ENCODE measurements at places on chromosomes 13 and 19.

- DNase-seq, result no peak
These were observed 14.8 kb downstream of the ZAR1L start for GRCh38 chr13:32300406-32300805.

DNA sequence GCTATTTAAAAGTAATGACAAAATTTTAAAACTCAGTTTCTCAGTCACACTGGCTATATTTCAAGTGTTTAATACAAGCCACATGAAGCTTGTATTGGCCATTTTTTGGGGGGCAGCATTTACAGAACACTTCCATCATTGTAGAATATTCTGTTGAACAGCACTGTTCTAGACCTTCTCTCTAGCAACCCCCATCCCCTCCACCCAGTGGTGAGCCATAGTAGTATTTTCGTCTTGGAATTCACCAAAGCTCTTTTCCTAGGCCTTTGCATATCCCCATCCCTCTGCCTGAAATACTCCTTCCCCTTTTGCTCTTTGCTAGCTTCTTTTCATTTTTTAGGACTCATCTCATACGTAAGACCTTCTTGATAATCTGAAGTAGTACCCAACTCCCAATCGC lies 99.5 kb downstream of the ZC3H13 start:
- DNase-seq, result no peak

- DNase-seq, result no peak
These were observed 65.8 kb upstream of the ZNF91 start for GRCh38 chr19:23461120-23461519.

- DNase-seq, result no peak
These were observed 26.1 kb upstream of the OR1M1 start for GRCh38 chr19:9060564-9061340.

GRCh38 chr13:18952225-18953016 lies 229.2 kb downstream of the TUBA3C start:
- DNase-seq, result no peak

DNA sequence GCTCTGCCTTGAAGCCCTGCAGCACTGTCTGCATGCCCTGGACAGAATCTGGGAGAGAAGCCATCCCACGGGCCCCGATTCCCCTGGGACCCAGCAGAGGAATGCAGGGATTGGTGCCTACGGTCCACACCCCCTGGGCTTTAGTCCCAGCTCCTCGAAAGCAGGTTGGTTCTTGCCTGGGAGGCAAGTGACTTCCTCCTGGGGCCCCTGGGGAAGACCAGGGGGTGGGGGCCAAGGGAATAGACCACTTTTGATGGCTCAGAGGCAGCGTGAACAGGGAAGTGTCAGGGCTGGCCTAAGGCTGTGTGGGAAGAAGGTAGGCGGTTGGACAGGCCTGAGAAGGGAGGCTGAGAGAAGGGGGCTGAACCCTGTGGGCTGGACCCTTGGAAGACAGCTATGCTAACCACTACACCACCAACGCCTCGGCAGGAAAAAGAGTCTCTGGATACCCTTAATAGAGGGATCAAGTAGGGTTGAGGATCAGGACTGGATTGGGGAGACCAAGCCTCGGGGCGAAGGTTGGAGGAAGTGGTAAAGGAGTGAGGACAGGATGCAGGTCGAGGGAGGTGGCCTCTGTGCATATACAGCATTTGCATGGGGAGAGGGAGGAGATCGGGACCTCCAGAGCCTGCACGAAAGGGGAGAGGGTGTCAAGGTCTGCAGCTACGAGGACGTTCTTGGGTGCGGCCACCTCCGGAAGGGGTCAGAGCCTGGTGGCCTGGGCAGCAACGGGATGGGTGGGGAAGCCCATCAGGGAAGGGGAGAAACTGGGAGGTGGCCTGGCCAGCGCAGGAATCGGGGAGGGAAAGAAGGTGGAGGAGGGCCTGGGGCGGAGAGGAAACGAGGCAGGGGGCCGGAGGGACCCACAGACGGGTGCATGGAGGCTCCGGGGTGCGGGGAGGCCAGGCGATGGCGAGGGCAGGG lies 709 bp downstream of the DPP9 start:
- no peak for DNase-seq

- DNase-seq, result no peak
These were observed 149.1 kb downstream of the KDM4B start for GRCh38 chr19:5118026-5118425.

- no peak for DNase-seq
These were observed 22.2 kb upstream of the SIAH3 start for GRCh38 chr13:45873491-45874325.

- DNase-seq, result no peak
These were observed 6.0 kb downstream of the AKAP8L start for GRCh38 chr19:15412832-15413231.

DNA sequence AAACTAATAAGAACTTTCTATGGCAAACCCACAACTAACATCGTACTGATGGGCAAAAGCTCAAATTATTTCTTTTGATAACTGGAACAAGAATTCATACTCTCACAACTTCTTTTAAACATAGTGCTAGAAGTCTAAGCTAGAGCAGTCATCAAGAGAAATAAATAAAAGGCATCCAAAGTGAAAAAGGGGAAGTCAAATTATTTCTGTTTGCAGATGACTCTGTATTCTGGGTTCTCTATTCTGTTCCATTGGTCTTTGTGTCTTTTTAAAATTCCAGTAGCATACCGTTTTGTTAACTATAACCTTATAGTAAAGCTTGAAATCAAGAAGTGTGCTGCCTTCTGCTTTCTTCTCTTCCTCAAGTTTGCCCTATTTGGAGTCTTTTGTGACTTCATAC lies 1215.9 kb downstream of the UQCRFS1 start:
- no peak for DNase-seq

GRCh38 chr19:13764821-13765394 lies 586 bp downstream of the MRI1 start:
- DNase-seq, result no peak

GRCh38 chr13:107421028-107421427 lies 794.3 kb downstream of the LIG4 start:
- DNase-seq, result no peak

DNA sequence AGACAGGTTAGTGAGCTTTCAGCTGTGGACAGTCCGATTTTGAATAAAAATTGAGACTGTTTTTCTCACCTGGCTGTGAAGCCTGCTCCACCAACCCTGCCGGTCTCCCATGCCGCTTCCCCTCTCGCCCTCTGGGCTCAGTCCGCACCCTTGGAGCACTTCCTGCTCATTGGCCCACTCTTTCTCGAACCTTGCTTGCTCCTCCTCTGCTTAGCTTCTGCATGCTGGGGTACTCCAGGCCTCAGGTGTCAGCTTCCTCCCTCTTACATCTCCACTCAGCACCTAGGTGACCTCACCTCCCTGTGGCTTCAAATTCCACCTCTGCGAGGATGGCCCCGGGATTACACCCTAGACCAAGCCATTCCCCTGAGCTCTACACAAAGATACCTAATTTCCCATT lies 39.6 kb downstream of the C13orf42 start:
- DNase-seq, result no peak
